Naive thymus-derived CD4-positive, alpha-beta T cell (primary cell): ENCODE measurements at places on chromosomes 13 and 19.

- no peak overlapping the region for H3K4me3 ChIP-seq
- DNase-seq = no peak
- no peaks in the 10 kb centered on the region for H3K27me3 ChIP-seq
- H3K4me1 ChIP-seq = no peaks in the 10 kb centered on the region
- H3K27ac ChIP-seq = no peak overlapping the region
Observed at GRCh38 chr13:48615049-48615448, 38.7 kb upstream of the CYSLTR2 start.

DNA sequence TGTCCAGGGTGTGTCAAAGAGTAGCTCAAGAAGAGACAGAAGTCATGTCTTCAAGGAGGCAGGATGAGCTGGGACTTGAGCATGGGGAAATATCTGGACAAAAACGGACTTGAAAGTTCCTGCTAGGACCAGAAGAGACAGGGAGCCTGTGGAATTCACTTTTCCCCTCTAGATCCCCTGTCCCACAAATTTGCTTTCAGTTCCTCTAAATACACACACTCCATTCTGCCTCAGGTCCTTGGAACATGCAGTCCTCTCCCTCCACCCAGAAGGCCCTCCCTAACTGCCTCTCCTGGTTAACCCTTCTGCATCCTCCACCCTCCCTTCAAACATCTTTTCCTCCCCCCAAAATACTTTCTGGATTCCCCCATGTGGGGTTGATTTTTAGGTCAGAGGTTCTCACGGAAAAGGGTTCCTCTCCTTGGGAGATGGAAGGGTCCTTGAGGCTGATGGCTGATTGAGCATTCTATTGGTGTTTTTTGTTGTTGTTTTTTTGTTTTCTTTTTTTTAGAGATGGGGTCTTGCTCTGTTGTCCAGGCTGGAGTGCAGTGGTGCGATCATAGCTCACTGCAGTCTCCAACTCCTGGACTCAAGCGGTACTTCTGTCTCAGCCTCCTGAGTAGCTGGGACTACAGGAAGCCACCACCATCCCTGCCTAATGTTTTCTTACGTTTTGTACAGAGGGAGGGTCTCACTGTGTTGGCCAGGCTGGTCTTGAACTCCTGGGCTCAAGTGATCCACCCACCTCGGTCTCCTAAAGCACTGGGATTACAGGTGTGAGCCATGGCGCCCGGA lies 6.9 kb upstream of the RETN start:
- H3K4me1 ChIP-seq = no peaks in the 10 kb centered on the region
- no peak overlapping the region for H3K4me3 ChIP-seq
- H3K36me3 ChIP-seq = no peaks in the 10 kb centered on the region
- no peaks in the 10 kb centered on the region for H3K27me3 ChIP-seq
- H3K27ac ChIP-seq = no peak overlapping the region

- no peak overlapping the region for H3K4me3 ChIP-seq
- H3K27ac ChIP-seq = no peak overlapping the region
- DNase-seq = no peak
Observed at GRCh38 chr13:112868308-112868707, 100.7 kb upstream of the MCF2L start.

DNA sequence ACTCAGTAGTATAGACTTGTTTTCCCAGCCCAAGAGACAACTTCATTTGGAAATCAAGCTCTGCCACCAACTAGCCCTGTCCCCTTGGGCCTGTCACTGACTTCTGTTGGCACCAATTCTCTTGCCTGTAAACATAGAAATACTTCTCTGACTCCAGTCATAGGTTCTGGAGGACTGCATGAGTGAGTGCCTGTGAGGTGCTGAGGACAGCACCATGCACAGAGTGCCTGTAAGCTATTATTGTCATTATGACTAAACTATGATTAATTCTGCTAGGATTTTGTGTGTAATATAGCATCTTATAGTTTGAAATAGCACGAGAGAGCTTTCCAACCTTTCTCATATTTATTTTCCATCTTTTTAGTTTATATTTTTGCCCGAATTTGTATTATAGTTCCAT lies 247.9 kb downstream of the MYO16 start:
- no peak overlapping the region for H3K27ac ChIP-seq
- no peak for DNase-seq
- H3K4me1 ChIP-seq = no peaks in the 10 kb centered on the region
- H3K27me3 ChIP-seq = no peaks in the 10 kb centered on the region
- no peaks in the 10 kb centered on the region for H3K36me3 ChIP-seq

DNA sequence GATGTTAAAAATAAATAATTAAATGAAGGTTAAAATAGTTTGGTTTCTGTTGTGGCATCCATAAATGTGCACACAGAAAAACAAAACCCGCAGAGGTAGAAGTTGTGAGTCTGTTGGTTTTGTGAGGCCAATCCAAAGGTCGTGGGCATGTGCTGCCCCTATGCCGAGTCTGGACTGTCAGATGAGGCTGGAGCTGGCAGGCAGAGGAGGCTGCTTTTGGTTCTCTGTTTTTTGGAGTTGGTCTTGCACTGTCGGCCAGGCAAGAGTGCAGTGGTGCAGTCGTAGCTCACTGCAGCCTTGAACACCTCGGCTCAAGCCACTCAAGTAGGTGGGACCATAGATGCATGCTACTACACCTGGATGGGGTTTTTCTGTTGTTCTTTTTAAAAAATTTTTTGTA lies 43.7 kb downstream of the TSSK6 start:
- H3K27me3 ChIP-seq = no peaks in the 10 kb centered on the region
- DNase-seq = no peak
- H3K4me1 ChIP-seq = peaks cover 28% of the 10 kb centered on the region

- no peaks in the 10 kb centered on the region for H3K27me3 ChIP-seq
- peaks cover 31% of the 10 kb centered on the region for H3K36me3 ChIP-seq
- peak within 1 kb of the TSS; percentile 75 for H3K4me3 ChIP-seq
Observed at GRCh38 chr19:6424195-6424938, at the start of gene KHSRP. KHSRP (minus strand) TSS chr19:6424811; CDS start chr19:6424701, 110 bp downstream.

DNA sequence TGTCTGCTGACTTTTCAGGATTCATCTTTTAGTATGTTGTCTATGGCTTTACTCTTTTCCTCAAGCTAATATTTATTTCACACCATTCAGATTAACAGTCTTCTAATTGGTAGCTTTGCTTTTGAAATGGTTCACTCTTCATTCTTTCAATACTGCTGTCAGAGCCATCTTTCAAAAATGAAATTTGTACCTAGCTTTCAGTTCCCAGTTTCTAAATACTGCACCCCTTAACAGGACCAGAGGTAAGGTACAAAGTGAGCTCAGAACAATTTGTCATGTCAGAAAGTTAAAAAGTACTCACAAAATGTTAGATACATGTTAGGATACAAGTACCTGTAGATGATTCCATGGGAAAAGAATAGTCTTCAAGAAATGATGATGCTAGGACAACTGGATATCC lies 83.0 kb downstream of the FNDC3A start:
- H3K27me3 ChIP-seq = no peaks in the 10 kb centered on the region
- no peak overlapping the region for H3K4me3 ChIP-seq
- H3K4me1 ChIP-seq = no peaks in the 10 kb centered on the region
- no peaks in the 10 kb centered on the region for H3K36me3 ChIP-seq
